ENCODE measurements at places on chromosomes 2 and 18.

GRCh38 chr18:49726675-49726963 is 86.7 kb downstream of the ACAA2 start:
- DNase-seq = no peak

DNA sequence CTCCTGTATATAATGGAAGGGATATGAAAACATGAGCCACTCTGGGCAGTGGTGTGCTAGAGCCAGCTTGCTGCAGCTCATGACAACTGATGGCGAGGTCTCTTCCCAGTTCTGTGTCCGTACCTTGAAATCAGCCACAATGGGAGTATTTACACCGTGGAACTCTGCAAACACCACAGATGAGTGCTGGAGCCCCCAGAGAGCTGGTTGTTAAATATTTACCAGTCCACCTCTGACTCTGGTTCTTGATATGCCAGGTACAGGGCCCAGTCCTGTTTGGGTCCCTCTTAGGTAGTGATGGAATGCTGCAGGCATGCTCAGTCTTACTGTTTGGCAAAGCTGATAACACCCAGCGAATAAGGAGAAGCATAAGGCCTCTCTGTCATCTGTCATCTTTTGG is 116.1 kb upstream of the GLI2 start:
- DNase-seq = no peak

- DNase-seq = no peak
Observed at GRCh38 chr2:11753452-11753885, 7.0 kb downstream of the LPIN1 start.

- no peak for DNase-seq
Observed at GRCh38 chr18:44197832-44198611, 482.7 kb upstream of the SETBP1 start.

DNA sequence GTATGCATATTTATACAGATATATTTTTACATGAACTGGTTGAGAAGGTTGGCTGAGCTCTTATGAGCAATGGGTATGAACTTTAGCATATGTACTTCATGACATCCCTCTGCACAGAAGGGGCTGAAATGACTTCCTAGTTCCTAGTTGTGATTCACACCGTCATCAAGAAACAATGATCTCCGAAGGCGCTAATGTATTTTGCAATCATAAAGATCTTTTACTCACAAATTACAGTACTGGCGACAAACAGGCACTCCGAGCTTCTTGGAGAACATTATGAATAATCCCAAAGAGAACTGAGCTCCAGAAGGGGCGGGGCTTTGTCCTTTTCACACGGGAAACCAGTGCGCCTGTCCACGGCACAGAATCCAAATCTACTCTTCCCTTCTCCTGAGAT is 18.1 kb downstream of the BCL2 start:
- DNase-seq = no peak

GRCh38 chr2:102422910-102423309 is at the start of gene IL18RAP:
Gene IL18RAP (plus strand): TSS chr2:102423160. CDS start chr2:102423278, 118 bp downstream.
- no peak for DNase-seq

DNA sequence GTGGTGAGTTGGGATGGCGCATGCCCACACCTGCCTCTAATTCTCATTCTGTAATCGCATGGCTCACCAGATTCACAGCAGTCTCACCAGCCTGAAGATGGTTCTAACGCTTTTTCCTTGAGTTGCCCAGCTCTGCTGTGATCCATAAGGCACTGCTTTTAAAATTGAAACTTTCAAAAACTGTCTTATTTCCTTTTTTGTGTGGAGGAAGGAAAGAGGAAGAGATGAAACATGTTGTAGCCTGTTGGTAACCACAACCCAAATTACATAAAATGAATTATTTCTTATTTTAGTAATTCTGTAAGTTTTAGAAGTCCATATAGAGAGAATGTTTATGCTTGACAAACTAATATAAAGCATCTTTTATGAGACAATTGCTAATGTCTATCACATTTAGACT is 165.4 kb downstream of the RBM43 start:
- no peak for DNase-seq

- DNase-seq = no peak
Observed at GRCh38 chr2:165796819-165797530, 2.9 kb upstream of the GALNT3 start.

GRCh38 chr2:8015848-8016600 is 665.8 kb upstream of the ID2 start:
- DNase-seq = no peak

DNA sequence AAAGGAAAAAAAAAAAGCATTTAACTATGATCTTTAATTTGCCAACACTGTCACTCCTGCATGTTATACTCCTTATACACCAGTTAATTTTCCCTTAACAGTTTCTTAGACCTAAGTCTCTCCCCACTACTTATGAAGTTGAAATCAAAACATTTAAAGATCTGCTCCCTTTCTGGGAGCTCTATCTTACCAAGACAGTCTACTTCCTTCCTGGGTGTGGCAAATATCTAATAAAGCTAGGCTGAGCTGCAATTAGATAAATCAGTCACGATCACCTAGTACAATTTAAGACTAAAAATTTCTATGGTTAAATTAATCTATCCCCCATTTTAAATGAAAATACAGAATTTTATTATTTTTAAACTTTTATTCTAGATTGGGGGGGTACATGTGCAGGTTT is 33.4 kb downstream of the PUM2 start:
- DNase-seq = no peak

GRCh38 chr2:28263690-28264089 is 129.0 kb upstream of the FOSL2 start:
- DNase-seq = no peak

DNA sequence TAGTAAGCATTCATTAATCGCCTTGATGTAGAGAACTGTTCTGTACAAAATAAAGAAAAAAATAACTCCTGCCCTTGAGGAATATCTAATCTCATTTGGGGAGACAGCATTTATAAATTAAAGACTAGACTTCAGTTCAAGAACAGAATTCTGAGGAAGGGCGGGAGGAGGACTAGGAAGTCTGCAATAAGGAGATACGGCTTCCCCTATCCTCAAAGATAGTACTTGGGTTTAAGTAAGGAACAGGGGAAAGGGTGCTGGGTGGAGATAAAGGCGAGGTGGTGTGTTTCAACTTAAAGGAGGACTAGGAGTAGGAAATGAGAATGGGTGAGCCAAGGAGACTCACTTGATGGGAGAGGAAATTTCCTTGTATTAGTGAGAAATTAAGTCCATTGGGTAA is 121.9 kb upstream of the MSTN start:
- DNase-seq = no peak

DNA sequence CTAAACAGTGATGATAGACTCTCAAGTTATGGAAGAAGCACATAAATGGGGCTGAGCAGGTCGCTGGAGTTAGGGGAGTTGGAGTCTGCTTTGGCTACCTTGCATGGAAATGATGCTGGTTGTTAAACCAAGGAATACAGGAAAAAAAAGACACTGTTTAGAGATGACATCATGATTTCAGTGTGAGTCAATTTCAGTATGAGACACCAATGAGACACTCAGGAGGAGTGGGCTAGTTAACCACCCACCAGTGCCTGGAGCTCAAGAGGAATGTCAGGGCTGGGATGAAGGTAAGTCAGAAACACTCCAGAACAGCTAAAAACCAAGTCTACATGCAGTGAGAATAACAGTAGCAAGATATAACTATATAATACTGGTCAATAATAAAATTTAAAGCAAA is 303.6 kb downstream of the SOX11 start:
- DNase-seq = no peak

DNA sequence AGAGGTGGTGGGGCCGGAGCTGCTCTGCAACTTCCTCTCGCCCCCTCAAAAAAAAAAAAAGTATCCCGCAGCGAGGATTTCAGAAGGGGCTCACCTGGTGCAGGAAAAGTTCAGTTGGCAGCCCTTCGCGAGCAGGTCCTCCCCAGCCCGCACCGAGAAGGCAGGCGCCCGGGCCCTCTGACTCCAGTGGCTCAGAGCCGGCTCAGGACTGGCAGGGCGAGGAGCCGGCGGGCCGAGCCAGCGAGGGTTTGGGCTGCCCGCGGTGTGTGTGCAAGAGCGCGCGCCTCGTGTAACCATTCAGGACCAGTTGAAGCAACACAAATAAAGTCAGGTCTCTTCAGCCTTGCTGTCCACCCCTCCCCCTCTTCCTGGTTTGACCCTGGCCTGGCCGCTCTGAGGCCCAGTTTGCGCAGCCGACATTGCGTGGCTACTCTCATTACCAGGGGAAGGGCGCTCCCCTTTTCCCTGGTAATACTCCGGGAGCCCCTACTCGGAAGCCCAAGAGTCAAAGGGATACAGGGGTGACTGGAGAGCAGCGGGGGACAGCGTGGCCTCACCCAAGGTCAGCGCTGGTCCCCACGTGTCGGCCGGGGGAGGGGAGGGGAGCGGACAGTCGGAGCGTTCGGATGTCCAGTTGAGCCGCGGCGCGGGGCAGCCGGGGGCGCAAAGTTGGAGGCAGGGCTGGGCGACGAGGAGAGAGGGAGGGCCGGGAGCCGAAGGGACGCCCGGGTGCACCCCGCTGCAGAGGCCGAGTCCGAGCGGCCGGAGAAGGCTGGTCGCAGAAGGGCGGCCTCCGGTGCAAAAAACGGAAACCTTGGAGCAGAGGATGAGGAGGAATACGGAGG is 12.3 kb downstream of the EN1 start:
- DNase-seq = peak; percentile 13

DNA sequence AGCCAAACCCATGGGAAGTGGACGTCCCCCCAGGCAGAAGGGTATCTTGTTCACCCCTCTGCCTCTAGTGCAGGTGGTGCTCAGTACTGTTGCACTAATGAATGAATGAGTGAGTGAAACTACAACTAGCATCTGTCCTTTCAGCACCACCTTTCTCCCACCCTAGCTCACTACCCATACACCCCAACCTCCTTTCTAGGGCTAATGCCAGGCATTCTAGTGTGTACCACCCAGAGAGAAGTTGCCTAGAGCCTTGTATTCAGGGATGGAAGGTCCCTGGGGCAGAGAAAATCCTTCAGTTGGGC is 22.5 kb downstream of the CCT7 start:
- DNase-seq = no peak

DNA sequence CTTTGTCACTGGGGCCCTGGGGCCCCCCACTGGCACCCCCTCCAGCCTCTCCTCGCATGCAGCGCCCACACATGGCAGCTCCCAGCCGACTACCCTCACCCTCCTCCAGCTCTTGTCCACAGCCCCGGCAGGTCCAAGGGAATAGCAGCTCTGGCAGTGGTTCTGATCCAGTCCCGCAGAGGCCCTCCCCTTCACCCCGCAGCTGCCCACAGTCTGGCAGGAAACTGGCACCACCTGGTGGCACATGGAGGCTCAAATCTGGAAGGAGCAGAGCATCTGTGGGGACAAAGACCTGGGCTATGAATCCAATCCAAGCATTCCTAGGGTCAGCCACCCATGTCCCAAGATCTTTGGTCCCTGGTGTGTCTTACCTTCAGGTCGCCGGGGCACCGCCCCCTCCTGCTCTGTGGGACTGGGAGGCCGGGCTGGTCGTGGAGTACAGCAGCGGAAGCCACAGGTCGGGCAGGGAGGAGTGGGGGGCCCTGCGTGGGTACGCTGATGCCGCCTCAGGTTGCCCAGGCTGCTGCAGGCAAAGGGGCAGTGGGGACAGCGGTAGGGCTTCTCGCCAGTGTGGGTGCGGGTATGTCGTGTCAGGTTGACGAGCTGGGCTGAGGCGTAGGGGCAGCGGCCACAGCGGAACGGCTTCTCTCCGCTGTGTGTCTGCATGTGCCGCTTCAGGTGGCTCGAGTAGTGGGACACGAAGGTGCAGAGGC is 2.3 kb downstream of the ZNF513 start:
- peak; percentile 43 for DNase-seq
